Stomach (tissue), 19 donors: ENCODE measurements at places on chromosomes 4 and X.
A peak's percentile ranks its signal among the peaks of the same experiment; 100 is the strongest.

DNA sequence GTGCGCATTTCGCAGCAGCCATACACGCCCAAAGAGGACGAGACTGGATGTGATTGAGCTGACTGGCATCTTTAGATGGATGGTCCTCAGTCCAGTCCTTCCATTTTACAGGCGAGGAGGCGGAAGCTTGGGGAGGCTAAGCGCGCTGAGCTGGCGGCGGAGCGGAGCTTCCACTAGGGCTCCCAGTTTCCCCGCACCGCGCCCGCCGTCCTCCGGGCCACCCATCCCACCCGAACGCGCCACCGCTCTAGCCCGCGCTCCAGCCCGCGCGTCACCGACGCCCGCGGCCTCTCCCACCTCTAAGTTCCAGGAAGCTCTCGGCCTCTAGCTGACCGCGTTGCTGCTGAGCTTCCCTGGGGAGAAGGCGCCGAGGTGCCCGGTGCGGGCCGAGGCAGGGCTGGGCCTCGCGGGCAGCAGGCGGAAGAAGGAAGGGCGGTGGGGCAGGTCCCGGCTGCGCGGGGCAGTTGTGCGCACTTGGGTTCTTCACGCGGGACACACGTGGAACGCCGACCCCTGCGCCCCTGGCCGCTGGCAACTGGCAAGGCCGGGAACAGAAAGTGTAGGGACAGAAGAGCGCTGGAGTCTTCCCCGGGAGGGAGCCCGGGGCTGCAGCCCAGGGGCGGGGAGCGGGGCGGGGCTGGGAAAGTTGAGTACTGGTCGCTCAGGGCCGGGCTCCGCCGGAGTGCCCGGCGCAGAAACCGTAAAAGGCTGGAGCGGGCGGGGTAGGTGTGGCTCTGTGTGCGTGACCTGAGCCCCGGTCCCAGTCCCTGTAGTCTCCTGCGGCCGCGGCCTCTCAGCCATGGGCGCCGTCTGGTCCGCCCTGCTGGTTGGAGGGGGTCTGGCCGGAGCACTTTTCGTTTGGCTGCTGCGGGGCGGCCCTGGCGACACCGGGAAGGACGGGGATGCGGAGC is at the start of gene STBD1:
TSS of gene STBD1 (plus strand) at position 763 of the 911 bp plus-strand sequence. CDS start at position 800, 37 bp downstream.
- H3K27ac ChIP-seq: peak within 1 kb of the TSS; percentile 89
- H3K36me3 ChIP-seq: peaks cover 18% of the 10 kb centered on the region
- H3K4me3 ChIP-seq: peak within 1 kb of the TSS; percentile 81
- no peaks in the 10 kb centered on the region for H3K27me3 ChIP-seq

DNA sequence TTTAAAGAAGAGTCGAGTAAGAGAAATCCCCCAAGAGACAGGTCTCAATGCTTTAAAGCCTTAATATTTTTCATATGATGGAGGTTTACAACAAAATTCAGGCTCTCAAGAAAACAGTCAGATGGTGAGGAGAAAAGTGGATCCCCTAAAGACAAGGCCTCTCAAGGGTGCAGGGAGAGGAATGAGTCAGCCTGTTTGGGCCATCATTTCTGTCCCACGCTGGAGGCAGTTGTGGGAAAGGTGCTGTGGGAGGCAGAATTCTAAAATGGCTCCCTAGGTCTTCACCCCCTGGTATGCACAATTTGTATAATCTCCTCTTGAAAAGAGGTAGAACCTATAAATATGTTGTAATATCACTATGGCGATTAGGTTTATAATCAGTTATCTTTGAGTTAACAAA is 4.6 kb upstream of the TIFA start:
- no peak overlapping the region for H3K4me3 ChIP-seq
- no peak for DNase-seq
- H3K4me1 ChIP-seq: no peaks in the 10 kb centered on the region
- H3K27ac ChIP-seq: no peak overlapping the region
- H3K27me3 ChIP-seq: no peaks in the 10 kb centered on the region

GRCh38 chrX:323721-324628 is 5.4 kb upstream of the GTPBP6 start:
- H3K36me3 ChIP-seq: no peaks in the 10 kb centered on the region
- no peak overlapping the region for H3K4me3 ChIP-seq
- no peak overlapping the region for H3K27ac ChIP-seq
- DNase-seq: peak; percentile 87

- no peaks in the 10 kb centered on the region for H3K36me3 ChIP-seq
- H3K27me3 ChIP-seq: no peaks in the 10 kb centered on the region
- no peak overlapping the region for H3K4me3 ChIP-seq
- no peak overlapping the region for H3K27ac ChIP-seq
- DNase-seq: no peak
Measured at GRCh38 chrX:65920620-65921019, 119.3 kb downstream of the VSIG4 start.

- H3K4me1 ChIP-seq: peaks cover 60% of the 10 kb centered on the region
- no peak overlapping the region for H3K4me3 ChIP-seq
- H3K27ac ChIP-seq: no peak overlapping the region
- H3K36me3 ChIP-seq: peaks cover 18% of the 10 kb centered on the region
- no peaks in the 10 kb centered on the region for H3K27me3 ChIP-seq
Measured at GRCh38 chr4:184802697-184803015, 23.1 kb downstream of the ACSL1 start.

GRCh38 chr4:57424232-57424897 is 314.2 kb upstream of the IGFBP7 start:
- H3K4me1 ChIP-seq: no peaks in the 10 kb centered on the region
- H3K36me3 ChIP-seq: no peaks in the 10 kb centered on the region
- peak overlapping the region; percentile 40 for H3K27ac ChIP-seq
- H3K27me3 ChIP-seq: no peaks in the 10 kb centered on the region
- DNase-seq: peak; percentile 16
- no peak overlapping the region for H3K4me3 ChIP-seq
